Placental pericyte (primary cell): ENCODE measurements at places on chromosomes 7 and 10. TPM values are rescaled to one million over a fixed set of nuclear protein-coding genes. Genes with fewer than 3 reads are reported as not detected.

GALNT11 gene
- total RNA-seq, result 21.9 and 37.8 TPM in 2 replicates

LEP gene
- not detected in 2 replicates for total RNA-seq

APBB1IP gene
- 1.3 and 2.7 TPM in 2 replicates for total RNA-seq

RBP3 gene
- total RNA-seq, result under 0.01 TPM in 1 of 2 replicates, not detected in the other

TRIM56 gene
- total RNA-seq, result 12.9 and 18.8 TPM in 2 replicates

PRSS1 gene
- not detected in 2 replicates for total RNA-seq

AGR3 gene
- total RNA-seq, result not detected in 2 replicates

CYP26C1 gene
- 0.14 TPM in 1 of 2 replicates, not detected in the other for total RNA-seq

SFTPA1 gene
- total RNA-seq, result not detected in 2 replicates

HOXA2 gene
- under 0.01 and 0.43 TPM in 2 replicates for total RNA-seq

PRKAR2B gene
- 7.9 and 9.6 TPM in 2 replicates for total RNA-seq

ADAM22 gene
- under 0.01 and 0.86 TPM in 2 replicates for total RNA-seq

NEUROD6 gene
- not detected in 2 replicates for total RNA-seq

ANKRD61 gene
- total RNA-seq, result 0.44 TPM in 1 of 2 replicates, not detected in the other

AS3MT gene
- 0.43 and 0.88 TPM in 2 replicates for total RNA-seq

POLR2J2 gene
- 3.9 and 7.7 TPM in 2 replicates for total RNA-seq

BEND7 gene
- total RNA-seq, result 1.0 and 10.5 TPM in 2 replicates

GRM3 gene
- total RNA-seq, result not detected in 2 replicates
